ENCODE measurements at places on chromosomes 4 and X. TPM values are rescaled to one million over a fixed set of nuclear protein-coding genes. Genes with fewer than 3 reads are reported as not detected.

FAT1 gene
- total RNA-seq, result 67.0 TPM

LRIT3 gene
- total RNA-seq, result not detected

GDPD2 gene
- total RNA-seq, result not detected

LEF1 gene
- 13.1 TPM for total RNA-seq

GLRB gene
- 21.0 TPM for total RNA-seq

MUC7 gene
- total RNA-seq, result not detected

NPY1R gene
- not detected for total RNA-seq

UNC5C gene
- 2.1 TPM for total RNA-seq

GSPT2 gene
- total RNA-seq, result 8.3 TPM

AKAP14 gene
- total RNA-seq, result not detected

GUCY1B1 gene
- total RNA-seq, result 3.2 TPM

F9 gene
- total RNA-seq, result not detected

HSFX4 gene
- total RNA-seq, result not detected

FHIP1A gene
- total RNA-seq, result 3.6 TPM

FAM184B gene
- total RNA-seq, result not detected

CXCL3 gene
- 0.81 TPM for total RNA-seq

GPC4 gene
- total RNA-seq, result 17.7 TPM

DNA sequence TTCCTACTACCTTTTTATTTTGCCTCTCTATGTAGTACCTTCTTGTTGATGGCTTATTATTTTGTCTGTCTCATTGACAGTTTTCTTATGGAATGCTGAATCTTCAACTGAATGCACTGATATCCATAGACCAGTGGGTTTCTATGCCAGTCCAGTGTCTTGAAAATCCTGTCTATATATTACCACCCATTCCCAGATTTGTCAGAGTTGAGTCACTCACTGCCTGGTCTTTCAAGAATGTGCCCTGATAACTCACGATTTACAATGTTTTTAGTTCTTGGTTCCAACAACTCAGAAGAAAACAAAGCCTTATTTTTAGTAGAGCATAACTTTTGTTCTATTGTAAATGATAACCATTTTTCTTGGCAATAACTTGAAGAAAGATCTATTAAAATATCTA, 606.0 kb upstream of the PITX2 start:
- DNase-seq, result peak; percentile 76

DNA sequence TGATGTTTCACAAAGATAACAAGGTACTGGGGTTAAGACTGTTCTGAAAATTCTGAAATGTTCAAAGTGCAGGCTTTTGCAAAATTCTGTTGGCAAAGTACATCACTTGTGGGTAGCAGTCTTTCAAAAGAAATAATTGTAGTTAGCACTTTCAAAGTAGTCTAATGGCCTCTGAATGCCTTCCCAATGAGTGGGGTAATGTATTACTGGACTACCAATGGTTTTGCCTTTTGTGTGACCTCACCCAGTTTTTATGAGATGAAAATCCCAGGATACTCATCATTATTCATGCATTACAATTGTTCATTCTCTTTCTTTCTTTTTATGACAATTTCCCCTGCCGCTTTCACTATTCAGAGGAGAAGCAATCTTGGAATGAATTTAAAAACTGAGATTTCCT, 686.1 kb downstream of the GLUD2 start:
- peak; percentile 4 for DNase-seq

DNA sequence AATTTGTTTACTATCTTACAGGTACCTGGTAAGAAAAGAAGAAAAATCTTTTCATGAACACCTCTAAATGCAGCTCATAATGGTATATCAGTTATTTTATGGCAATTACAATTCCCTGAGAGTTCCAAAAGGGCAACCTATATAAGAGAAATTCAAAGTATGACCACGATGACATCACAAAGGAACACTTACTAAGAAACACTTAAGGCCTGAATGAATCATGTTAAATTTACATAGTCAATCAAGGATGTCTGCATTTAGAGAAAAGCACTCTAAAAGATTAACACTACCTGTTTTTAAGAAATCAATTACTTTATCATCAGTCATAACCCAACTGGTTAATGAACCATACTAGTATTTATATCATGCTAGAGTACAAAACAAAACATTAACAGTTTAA, 63.9 kb downstream of the LCORL start:
- peak; percentile 7 for DNase-seq

DNA sequence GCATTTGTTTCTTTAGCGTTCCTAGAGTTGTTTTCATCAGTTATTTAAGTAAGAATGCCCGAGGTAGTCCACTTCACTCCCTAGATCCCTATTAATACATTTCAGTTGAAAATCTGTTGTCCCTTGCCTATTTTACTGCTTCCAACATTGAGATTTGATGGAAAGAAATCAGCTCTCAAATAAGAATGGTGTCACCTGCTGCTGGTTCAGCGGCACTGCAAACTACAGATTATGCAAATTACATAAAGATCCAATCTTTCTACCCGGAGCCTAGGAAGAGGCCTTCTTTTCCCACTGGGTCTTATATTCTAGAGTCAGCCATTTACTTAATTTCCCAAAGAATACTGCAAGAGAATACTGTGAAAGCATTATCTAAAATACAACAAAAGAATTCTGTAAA, 597.6 kb upstream of the MAGEB2 start:
- peak; percentile 46 for DNase-seq

GRCh38 chr4:40309250-40309774, 25.8 kb upstream of the CHRNA9 start:
- peak; percentile 87 for DNase-seq

GRCh38 chr4:140790765-140791164, 34.6 kb upstream of the TBC1D9 start:
- no peak for DNase-seq

- peak; percentile 52 for DNase-seq
Observed at GRCh38 chrX:150161193-150161592, 201.9 kb upstream of the MAMLD1 start.

DNA sequence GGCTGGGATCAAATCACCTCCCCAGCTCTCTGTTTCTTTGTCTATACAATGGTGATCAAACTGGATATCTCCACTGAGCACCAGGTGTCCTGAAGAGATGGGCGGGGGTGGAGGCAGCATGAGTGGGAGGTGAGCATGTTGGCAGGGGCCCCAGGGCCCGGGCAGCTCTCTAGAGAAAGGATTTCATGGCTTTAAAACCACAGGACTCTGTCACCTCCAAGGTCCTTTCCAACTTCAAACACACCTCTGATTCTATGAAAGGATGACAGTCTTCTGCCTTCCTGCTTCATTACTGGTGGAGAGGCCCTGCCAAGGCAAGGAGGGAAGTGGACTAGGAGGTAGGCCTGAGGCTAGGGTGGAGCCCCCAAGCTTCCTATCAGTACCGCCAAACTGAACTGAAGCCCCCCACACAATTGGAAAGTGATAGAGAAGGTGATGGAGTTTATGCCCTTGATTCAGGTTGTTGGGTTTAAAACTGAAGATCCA, 38.6 kb downstream of the TRIM2 start:
- no peak for DNase-seq

DNA sequence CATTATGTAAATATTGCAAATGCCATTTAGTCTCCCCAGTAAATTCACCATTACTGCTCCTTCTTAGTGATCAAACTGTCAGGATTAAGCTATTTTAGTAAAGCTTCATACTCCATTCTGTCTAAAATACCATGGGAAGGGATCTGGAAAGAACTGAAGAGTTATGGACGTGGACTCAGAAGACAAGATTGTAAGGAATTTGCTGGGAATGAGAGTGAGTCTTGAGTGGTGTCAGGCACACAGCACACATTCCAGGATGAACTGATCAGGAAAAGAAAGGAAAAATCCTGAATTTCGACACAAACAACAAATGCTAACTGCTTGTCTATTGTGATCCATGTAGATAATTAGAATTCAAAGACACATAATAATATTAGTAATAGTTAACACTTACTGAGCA, 311.0 kb downstream of the CENPC start:
- peak; percentile 16 for DNase-seq

DNA sequence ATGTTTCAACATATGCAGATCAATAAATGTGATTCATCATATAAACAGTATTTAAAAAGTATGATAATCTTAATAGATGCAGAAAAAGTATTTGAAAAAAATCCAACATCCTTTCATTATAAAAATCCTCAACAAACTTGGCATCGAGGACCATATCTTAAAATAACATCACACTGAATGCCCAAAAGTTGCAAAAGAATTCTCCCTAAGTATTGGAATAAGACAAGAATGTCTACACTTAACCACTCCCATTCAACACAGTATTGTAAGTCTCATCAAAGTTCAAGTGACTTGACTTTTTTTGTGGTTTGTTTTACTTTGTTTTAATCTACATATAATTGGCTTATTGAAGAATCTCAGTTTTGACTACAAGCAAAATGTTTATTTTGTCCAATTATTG, 779.0 kb upstream of the SLIT2 start:
- peak; percentile 23 for DNase-seq

- peak; percentile 12 for DNase-seq
Observed at GRCh38 chrX:16920075-16920474, 26.4 kb upstream of the REPS2 start.

DNA sequence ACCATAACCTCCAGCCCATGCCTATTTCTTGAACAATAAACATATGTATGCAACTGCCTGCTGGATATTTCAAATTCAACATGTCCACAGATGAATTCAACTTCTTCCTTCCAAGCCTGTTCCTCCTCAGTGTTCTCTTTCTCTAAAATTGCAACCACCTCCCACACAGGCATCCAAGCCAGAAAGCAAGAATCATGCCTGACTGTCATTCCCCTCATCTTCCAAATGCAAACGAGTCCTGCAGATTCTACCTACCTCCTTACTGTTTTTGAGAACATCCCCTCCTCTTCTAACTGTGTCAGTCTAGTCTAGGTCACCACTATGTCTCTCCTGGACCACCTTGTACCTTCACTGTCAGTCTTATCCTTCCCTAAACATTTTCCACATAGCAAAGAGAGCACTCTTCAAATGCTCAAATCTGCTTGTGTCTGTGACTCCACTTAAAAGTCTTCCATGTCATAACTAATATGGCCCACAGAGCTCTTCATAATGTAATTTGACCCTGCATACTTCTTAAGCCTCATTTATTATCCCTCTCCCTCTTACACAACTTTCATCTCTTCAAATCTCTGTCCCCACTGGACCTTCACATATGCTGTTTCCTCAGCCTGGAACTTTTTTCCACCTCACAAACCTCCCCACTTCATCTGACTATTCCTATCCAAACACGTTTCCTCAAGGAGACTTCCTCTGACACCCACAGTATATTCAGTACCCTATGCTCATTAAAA, 25.7 kb downstream of the MAPK10 start:
- DNase-seq, result no peak

GRCh38 chr4:120858776-120859175, 63.8 kb downstream of the PRDM5 start:
- DNase-seq, result peak; percentile 22

DNA sequence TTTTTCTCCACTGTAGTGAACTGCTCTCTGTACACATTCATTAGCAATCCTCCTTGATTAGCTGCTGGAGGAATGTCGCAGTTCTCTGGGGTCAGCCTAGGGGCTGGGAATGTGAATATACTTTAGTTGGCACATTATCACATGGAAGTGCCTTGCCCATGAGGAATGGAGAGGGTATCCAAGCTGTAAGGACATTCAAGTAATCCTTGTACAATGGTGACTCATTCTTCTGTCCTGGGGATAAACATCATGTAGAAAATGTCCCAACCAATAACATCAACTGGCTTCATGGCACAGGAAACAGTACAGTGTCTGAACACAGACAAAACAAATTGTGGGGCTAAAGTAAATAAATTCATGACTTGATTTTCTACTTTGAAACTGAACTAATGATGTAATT, 147.1 kb downstream of the GLRA2 start:
- DNase-seq, result peak; percentile 62

GRCh38 chrX:45592101-45592500, 391.4 kb upstream of the DIPK2B start:
- DNase-seq, result peak; percentile 64

DNA sequence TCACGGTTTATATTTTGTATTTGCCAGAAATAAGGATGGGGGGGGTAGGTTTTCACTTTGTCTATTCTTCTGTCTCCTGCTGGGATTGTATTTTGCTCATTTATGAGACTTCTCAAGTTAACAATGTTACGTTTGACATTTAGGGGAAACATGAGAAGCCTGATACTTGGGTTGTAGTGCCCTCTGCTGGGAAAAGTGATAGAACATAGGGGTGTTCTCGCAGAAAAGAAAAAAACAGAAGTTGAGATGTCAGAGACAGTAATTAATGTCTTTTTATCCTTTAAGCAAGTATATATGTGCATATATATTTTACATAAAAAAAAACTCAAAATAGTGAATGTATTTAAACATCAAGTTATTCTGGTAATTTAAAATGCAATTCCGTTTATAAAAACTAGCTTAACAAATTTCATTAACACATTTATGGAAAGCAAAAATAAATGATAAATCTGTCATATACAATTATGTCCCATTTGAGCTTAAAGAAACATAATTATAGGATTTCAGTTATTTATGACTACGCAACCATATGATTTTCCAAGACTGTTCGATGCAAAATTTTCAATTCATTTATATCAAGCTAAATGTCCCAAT, 46.0 kb upstream of the TMPRSS11F start:
- DNase-seq, result peak; percentile 50

DNA sequence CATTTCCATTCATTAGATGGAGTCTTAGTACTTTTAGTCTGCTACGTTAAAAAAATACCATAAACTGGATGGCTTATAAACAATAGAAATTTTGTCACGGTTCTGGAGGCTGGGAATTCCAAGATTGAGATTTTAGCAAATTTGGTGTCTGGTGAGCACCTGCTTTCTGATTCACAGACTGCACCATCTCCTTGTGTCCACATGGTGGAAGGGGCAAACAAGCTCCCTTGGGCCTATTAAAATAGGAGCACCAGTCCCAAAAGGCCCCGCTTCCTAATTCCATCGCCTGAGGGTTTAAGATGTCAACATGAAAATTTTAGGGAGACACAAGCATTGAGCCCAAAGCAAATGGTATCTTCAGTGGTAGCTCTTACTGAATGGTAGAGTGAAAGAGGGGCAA, 120.5 kb upstream of the MAP9 start:
- DNase-seq, result no peak

DNA sequence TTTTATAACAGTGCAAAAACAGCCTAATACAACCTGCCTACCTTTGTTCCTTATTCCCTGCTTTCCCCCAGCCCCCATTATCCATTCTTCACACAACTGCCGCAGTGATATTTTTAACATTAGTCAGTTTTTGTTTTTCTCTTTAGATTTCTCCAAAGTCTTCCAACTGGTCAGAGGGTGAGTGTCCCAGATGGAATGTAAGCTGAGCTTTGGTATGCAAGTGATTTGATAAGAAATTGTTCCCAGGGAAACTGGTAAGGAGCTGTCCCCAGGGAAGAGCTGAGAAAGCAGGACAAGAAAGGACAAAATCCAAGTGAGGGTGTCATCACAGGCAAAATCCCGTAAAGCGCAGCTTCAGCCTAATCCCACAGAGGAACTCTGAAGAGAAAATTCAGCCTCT, 475.5 kb upstream of the ADGRL3 start:
- DNase-seq, result peak; percentile 57

GRCh38 chr4:141890279-141890678, 253.9 kb downstream of the IL15 start:
- DNase-seq, result no peak

GRCh38 chr4:164169591-164169990, 584.3 kb upstream of the SMIM31 start:
- DNase-seq, result peak; percentile 74

Data from M059J (cell line).